ENCODE measurements at places on chromosomes 7 and 10.

- DNase-seq, result no peak
Measured at GRCh38 chr7:16754856-16755317, 1.3 kb downstream of the TSPAN13 start.

DNA sequence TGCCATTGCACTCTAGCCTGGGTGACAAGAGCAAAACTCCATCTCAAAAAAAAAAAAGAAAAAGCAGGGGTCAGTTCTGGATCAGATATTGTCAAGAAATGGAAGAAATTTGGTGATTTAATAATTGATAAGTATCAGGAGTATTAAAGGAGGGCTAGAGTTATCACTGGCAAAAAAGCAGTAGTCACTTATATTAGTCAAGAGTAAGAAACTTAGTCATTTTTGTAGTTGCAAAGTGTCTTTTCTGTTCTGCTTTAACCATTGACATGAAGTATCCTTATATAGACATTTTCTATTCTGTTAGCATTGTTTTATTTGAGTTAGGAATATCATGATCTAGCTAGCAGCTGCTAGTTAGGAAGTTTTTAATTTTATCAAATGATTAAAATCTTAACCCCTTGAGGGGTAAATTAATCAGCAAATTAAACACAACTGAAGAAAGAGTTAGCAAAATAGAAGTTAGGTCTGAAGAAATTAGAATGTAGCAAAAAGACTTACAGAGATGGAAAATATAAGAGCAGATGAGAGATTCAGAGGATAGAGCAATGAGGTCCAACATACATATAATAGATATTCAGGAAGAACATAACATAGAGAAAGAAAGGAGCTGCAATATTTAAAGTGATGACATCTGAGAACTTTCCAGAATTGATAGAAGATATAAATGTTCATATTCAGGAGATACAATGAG is 7.3 kb upstream of the CCDC6 start:
- DNase-seq, result no peak

DNA sequence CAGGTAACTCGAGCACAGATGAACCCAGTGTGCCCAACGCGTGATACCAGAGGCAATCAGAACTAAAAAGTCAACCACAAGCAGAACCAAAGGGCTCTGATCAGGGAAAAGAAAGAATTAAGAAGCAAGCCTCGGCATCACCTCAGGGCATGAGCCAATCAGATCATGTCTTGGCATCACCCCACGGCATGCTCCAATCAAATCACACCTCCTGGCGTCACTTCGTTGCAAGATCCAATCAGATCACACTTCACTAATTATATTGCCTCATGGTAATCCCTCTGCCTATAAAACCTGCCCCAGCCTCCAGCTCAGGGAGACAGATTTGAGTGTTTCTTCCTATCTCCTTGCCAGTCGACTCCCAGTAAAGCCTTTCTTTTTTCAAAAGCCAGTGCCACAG is 46.8 kb downstream of the TYW1B start:
- DNase-seq, result no peak

DNA sequence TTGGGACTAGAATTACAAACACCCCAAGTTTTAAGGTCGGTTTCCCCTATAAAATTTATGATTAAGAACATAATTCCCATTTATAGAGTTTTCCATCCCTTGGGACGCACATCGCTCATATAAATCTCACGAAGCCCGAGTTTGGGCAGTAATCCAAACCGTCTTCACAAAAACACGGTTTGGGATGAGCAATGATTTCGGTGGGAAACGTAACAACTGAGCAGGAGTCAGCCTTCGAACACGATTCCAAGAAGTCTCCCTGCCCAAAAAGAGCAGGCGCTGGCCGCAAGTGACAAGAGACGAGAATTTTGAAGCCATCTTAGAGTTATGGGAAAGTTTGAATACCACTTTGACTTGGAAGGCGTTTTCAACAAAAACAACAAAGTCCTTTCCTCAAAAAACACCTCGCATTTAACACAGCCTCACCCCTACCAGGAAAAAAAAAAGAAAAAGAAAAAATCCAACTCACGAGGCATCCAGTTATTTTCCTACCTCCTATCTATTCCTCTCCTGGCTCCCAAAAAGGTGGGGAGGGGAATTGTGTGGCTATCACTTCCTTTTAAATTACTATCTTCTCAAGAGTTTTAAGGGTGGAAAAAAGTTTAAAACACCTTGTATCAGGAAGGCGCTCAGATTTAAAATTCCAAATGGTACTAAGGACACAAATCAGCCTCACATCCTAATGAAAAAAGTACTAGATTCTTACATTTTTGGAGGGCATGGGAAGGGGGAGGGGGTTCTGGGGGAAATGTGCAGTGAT is 1.6 kb downstream of the SEPHS1 start:
- DNase-seq, result no peak

DNA sequence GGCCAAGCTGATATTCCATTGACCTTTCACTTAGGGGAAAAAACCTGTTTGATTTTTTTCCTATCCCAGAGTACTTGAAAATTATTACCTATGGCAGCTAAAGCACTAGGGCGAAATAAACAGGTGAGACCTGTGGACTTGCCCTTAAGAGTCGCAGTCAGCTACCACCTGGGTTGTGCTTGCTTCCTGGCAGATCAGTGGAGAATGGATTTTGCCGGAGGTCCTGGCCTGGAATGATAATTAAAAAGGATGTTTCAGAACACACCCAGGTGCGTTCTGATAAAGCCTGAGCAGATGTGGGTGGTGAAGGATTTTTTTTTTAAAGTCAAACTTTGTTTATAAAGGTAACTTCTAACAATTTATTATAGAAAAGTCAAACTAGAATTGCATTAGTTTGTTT is 59.1 kb downstream of the AUTS2 start:
- no peak for DNase-seq

DNA sequence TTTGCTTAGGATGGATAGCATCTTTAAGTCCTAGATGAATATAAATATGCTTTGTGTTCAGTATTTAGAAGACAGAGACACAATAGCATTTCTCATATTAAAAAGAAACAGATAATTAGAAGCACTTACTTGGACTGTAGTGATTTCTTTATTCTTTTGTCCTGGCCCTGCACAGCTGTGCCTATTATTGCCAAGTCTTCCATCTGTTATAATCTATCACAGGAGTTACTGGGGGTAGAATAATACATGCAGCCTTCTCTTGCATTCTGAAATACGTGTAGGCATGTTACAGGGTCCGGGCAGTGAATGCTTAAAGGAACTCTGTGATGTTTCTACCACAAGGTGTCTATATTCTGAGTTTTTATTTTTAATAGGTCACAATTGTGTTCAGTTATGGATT is 461.5 kb upstream of the COBL start:
- DNase-seq, result no peak

GRCh38 chr10:3588346-3588745 is 196.7 kb downstream of the KLF6 start:
- DNase-seq, result no peak

GRCh38 chr10:117670116-117670904 is 127.8 kb downstream of the EMX2 start:
- DNase-seq, result no peak

DNA sequence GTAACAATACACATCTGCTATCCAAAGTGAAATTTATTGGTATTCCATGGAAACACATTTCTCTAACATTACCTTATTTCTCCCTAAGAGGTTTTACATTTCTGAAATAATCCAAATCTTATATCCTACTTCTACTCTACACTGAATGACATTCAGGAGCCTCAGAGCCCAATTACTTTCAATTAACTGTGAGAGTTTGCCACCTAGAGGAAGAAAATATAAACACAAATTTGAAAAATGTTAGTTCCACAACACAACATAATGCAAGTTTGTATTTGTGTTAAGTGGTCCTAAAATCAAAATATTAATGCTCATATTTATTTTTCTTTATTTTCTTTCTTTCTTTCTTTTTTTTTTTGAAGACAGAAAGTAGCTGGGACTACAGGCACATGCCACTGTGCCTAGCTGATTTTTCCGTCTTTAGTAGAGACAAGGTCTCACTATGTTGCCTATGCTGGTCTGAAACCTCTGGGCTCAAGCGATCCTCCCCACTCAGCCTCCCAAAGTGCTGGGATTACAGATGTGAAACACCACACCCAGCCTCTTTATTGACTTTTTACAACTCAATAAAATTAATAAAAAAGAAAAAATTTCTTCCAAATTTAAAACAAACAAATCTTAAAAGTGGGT is 46.0 kb downstream of the ATAD1 start:
- DNase-seq, result no peak

- no peak for DNase-seq
Measured at GRCh38 chr10:6273351-6273750, 70.6 kb downstream of the PFKFB3 start.

GRCh38 chr7:37112876-37113275 is 335.8 kb downstream of the ELMO1 start:
- DNase-seq, result no peak

GRCh38 chr7:11194492-11194891 is 220.8 kb downstream of the PHF14 start:
- DNase-seq, result no peak

DNA sequence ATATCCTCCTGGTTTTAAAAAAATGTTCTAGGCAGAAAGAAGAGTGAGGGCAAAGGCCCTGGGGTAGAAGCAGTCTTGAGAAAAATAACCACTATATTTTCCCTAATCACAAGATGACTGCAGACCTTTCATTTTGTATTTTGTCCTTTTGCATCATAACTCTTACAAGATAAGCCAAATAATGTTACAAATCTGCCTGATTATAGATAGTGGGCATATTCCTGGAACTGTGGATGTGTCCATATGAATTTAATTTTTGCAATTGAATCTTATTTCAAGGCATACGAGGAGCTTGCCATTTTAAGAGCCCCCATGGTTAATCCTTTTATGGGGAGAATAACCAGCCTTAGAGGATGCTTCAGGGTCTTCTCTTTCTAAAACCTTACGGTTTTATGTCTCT is 102.7 kb downstream of the ADRA2A start:
- no peak for DNase-seq

DNA sequence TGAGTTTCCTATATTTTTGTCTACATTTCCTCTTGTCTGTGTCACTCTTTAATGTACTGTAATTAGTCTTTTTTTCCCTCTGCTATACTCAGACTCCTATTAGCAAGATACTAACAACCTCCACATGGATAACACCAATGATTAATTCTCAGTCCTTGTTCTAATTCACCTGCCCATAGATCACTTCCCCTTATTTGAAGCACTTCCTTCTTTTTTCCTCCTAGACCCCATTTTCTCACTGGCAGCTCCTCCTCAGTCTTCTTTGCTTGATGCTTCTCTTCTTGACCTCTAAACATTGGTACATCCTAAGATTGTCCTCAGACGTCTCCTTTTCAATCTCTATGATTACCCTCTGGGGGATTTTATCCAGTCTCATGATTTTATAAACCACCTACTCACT is 98.2 kb upstream of the IMMP2L start:
- DNase-seq, result no peak

GRCh38 chr10:73907841-73908517 is 3.0 kb upstream of the PLAU start:
- DNase-seq, result no peak

GRCh38 chr10:124416733-124417132 is 2.0 kb downstream of the OAT start:
- no peak for DNase-seq

DNA sequence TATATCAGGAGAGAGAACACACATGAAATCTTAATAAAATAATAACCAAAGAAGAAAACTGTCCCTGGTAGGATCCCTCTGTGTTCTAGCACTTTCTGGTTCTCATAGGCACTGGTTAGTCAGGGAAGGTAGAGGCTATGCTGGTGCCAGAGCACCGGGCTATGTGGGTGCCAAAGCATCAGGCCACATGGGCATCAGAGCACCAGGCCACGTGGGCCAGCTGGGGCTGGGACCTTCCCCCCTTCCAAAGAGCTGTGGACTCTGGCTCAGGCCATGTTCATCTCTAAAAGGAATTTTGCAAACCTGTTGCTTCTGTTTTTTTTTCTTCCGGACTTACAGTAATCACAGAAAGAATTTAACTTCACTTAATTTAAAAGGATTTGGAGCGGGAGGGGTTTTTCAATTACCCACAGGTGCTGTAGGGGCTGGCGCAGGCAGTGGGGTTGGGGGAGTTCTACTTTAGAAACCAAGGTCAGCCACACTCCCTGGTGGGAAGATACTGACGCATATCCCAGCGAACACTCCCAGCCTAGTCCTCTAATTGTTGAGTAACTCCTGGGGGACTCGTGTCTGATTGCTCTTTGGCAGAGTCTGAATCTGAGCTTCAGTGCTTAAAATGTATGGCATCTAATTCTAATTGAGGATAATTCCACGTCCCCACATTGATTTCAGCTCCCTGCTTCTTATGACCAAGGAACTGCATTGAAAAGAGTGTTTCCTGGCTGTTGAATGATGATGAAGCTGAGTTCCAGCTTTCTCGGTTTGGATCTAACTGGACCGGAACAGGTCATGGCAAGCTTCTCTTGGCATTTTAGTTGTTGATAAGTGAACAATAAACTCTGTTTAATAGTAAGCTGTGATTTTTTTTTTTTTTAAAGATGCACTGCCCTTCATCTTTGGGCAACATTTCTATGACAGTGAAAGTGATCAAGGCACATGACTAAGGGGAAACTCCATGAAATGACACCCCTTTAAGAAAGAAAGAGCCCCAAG is 110.7 kb upstream of the FZD8 start:
- DNase-seq, result no peak
